Naive thymus-derived CD4-positive, alpha-beta T cell (primary cell): ENCODE measurements at places on chromosomes 3 and 15. TPM values are rescaled to one million over a fixed set of nuclear protein-coding genes. Genes with fewer than 3 reads are reported as not detected.

The THAP10 gene
- total RNA-seq, result not detected in 2 replicates

The MEX3B gene
- 1.00 TPM for total RNA-seq

DNA sequence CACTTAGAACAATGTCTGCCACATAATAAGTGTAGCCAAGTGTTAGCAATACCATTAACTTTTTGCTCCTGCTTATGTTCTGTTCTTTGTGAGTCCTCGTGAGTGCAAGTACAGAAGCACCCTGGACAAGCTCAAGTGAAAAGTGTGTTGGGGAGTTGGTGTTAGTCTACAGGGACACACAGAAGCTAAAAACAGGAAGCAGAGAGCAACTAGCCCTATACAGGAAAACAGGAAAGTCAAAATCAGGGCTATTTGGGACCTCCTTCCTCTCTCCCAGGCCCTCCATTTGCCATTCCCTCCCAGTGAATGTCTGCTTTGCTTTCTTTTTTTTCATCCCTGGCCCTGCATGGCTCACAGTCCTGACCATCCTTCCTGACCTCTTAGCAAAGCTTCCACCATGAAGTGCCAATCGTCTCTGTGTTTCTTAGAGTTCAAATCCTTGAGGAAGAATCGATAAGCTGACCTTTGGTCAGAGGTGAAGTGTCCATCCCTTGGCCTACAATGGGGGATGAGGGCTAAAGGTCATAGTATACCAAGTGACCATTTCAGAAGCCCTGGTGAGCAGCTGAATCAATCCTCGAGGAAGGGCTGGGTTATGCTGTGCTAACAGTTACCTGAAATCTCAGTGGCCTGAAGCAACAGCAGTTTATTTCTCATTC is 328.2 kb downstream of the SHQ1 start:
- H3K36me3 ChIP-seq, result no peaks in the 10 kb centered on the region
- no peak overlapping the region for H3K4me3 ChIP-seq
- no peak for DNase-seq
- H3K27me3 ChIP-seq, result no peaks in the 10 kb centered on the region

DNA sequence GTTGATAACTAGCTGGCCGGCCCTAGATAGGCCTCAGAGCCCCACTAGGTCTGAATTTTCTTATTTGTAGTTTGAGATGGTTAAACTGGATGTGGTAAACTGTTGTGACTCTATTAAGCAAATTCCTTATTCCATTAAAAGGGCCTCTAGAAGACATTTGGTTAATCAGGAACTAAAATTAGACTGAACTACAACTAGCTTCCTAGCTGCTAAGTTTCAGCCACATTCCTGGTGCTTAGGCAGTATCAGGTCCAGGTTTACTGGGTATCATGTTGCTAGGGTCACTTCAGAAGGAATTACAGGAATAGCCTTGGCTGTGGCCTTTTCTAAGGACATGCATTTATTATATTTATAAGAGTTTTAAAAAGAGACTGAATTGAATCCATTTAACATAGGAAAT is 136.3 kb downstream of the PLD1 start:
- H3K27me3 ChIP-seq, result no peaks in the 10 kb centered on the region
- H3K36me3 ChIP-seq, result no peaks in the 10 kb centered on the region
- H3K4me3 ChIP-seq, result no peak overlapping the region
- no peaks in the 10 kb centered on the region for H3K4me1 ChIP-seq
- no peak overlapping the region for H3K27ac ChIP-seq

The SNRPA1 gene
- 212 TPM for total RNA-seq

GRCh38 chr3:54535619-54536018 is 392.2 kb downstream of the LRTM1 start:
- H3K4me1 ChIP-seq, result no peaks in the 10 kb centered on the region
- no peak overlapping the region for H3K27ac ChIP-seq
- DNase-seq, result no peak
- H3K36me3 ChIP-seq, result no peaks in the 10 kb centered on the region
- no peaks in the 10 kb centered on the region for H3K27me3 ChIP-seq
- no peak overlapping the region for H3K4me3 ChIP-seq

- H3K27ac ChIP-seq, result no peak overlapping the region
- H3K27me3 ChIP-seq, result no peaks in the 10 kb centered on the region
- no peaks in the 10 kb centered on the region for H3K4me1 ChIP-seq
- no peak overlapping the region for H3K4me3 ChIP-seq
- no peaks in the 10 kb centered on the region for H3K36me3 ChIP-seq
- no peak for DNase-seq
These were observed 308.4 kb upstream of the RARB start for GRCh38 chr3:25119682-25120081.

DNA sequence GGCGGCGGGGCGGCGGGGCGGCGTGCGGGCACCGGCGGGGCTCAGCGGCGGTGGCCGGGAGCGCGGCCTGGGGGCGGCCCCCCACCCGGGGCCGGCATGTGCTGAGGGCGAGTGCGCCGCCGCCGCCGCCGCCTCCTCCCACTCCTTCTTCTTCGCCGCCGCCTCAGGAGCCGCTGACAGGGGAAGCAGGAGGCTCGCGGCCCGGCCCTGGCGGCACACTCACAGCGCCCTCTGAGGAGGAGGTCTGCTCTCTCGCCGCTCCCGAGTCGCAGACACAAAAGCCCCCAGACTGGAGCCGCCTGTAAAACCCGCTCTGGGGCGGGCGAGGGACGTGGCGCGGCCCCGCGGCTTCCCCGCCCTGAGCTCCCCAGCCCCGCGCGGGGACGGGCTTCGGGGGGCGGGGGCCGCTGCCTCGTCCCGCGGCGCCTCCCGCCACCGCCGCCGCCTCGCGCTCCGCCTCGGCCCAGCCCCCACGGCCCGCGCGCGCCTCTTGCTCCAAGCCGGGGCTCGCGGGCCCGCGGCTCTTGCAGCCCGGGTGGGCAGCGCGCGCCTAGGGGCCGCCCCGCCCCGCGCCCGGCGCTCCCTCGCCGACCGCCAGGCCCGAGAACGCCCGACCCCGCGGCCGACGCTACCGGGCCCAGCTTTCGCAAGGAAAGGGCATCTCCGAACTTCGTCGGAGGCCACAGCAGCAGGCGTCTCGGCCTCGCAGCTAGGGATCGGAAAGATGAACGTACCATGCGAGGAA is at the start of gene PYGO1:
PYGO1 (minus strand) TSS at position 276 of the 745 bp plus-strand sequence. CDS start 462 bp downstream, outside the sequence.
- no peaks in the 10 kb centered on the region for H3K4me1 ChIP-seq
- H3K27me3 ChIP-seq, result peaks cover 4% of the 10 kb centered on the region
- H3K4me3 ChIP-seq, result peak within 1 kb of the TSS; percentile 35
- no peaks in the 10 kb centered on the region for H3K36me3 ChIP-seq

The GRM2 gene
- 3.3 TPM for total RNA-seq

The LEKR1 gene
- total RNA-seq, result 0.31 and 0.48 TPM in 2 replicates

- DNase-seq, result no peak
- no peaks in the 10 kb centered on the region for H3K27me3 ChIP-seq
- no peak overlapping the region for H3K4me3 ChIP-seq
- no peaks in the 10 kb centered on the region for H3K4me1 ChIP-seq
- no peaks in the 10 kb centered on the region for H3K36me3 ChIP-seq
These were observed 511.9 kb downstream of the PYDC2 start for GRCh38 chr3:191972714-191973398.

- no peaks in the 10 kb centered on the region for H3K4me1 ChIP-seq
- no peaks in the 10 kb centered on the region for H3K27me3 ChIP-seq
- DNase-seq, result no peak
- H3K4me3 ChIP-seq, result no peak overlapping the region
These were observed 250.1 kb downstream of the DIPK2A start for GRCh38 chr3:144221761-144222160.

GRCh38 chr3:58422756-58423325 is 10.8 kb downstream of the PDHB start:
- no peak overlapping the region for H3K27ac ChIP-seq
- DNase-seq, result no peak
- no peaks in the 10 kb centered on the region for H3K4me1 ChIP-seq

DNA sequence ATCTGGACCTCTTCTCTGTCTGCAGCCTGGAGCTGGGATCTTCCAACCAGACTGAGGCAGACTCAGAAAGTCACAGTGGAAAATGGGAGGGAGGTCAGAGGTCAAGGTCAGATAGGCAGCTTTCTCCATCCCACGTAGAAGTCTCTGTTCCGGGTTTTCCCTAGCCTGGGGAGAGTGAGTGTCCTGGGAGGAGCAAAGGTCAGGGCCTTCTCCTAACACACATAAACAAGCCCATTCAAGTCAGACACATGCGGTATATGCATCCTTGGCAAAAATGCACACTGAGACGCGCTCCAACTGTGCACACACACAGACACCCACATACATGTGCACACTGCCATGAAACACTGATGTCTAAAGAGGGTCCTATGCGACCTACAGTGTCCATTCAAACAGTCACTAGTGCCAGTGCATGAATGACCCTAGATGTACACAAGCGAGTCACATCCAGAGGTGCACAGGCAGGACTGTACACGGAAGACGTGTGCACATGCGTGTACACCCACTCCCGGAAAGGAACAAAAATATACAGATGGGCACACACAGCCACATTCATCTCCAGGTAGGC is 681 bp downstream of the TWF2 start:
- peaks cover 56% of the 10 kb centered on the region for H3K4me1 ChIP-seq
- peak overlapping the region; percentile 95 for H3K27ac ChIP-seq
- no peaks in the 10 kb centered on the region for H3K36me3 ChIP-seq
- H3K27me3 ChIP-seq, result no peaks in the 10 kb centered on the region
- DNase-seq, result no peak

The CILP gene
- total RNA-seq, result 0.45 TPM

- H3K4me1 ChIP-seq, result peaks cover 37% of the 10 kb centered on the region
- H3K36me3 ChIP-seq, result no peaks in the 10 kb centered on the region
These were observed 14.8 kb upstream of the SH3BP5 start for GRCh38 chr3:15347063-15347736.

DNA sequence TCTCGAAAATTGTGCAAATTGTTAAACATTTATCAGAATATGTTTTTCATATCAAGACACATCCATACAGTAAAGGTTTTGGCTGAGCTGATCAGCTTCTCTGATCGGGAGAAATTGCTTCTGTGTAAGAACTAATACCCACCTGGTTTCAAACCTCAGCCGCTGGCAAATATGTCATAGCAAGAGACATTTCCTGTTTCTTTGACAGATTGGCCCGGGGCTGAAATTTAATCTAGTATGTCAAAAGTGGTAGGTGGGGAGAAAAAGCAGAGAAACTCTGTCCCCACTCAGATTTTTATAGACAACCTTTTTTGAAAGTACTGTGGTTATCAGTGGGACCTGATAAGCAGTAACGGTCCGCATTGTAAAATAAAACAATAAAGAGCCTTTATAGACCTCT is 88.8 kb upstream of the SLC24A5 start:
- no peaks in the 10 kb centered on the region for H3K36me3 ChIP-seq
- H3K27me3 ChIP-seq, result no peaks in the 10 kb centered on the region
- no peak overlapping the region for H3K4me3 ChIP-seq
- no peaks in the 10 kb centered on the region for H3K4me1 ChIP-seq

DNA sequence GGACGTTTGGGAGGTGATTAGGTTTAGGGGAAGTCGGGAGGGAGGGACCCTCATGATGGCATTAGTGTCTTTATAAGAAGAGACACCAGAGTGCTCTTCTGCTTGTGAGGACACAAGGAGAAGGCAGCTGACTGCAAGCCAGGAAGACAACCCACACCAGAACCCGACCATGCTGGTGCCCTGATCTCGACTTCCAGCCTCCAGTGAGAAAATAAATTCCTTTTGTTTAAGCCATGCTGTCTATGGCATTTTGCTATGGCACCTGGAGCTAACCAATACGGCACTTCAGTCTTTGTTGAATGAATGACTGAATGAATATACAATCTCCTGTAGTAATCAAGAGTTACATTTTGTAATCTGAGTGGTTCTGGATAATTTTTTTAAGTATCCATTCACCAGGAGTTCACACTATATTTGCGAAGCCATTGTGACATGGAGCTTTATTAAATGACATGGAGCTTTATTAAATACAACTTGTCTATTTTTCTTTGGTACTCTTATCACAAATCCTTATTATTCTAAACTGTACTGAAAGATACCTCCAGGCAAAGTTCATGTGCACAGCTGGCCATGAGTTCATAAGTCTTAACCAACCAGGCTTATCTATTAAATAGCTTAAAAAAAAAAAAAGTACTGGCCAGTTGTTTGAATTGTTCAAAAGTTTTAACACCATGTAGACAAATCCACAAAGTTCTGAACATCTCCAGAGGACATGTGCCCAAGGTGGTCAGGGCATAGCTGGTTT is 24.8 kb upstream of the BHLHE40 start:
- no peak for DNase-seq
- H3K27me3 ChIP-seq, result no peaks in the 10 kb centered on the region
- no peak overlapping the region for H3K4me3 ChIP-seq
- H3K36me3 ChIP-seq, result no peaks in the 10 kb centered on the region
- no peaks in the 10 kb centered on the region for H3K4me1 ChIP-seq

The SYNPR gene
- total RNA-seq, result not detected

The GAP43 gene
- not detected in 2 replicates for total RNA-seq

DNA sequence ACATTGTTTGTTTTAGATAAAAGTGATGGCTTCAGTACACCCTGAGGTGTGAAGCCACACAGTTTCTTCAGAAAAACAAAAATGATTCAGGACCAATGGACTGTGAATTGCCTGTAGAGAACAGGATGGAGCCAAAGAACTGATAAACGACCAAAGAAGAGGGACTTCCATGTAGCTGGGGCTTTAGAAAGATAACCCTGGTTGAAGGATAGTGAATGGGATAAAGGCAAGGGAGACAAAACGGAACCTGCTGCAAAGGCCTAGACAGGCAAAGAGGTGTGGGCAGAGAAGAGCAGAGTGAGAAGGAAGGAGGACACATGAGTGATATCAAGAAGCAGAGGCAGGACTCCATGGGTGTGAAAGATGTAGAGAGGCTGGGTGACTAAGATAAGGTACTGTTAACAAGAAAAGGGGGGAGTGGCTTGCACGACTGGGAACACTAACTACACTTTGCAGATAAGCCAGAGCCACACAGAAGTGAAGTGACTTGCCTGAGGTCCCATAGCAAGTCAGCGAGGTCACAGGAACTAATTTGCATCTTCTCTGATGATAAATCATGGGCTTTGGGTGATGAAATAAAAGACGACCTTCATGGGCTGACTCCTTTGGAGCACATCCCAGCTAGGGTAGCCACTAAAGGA is 44.3 kb downstream of the RAB6B start:
- DNase-seq, result no peak
- H3K4me1 ChIP-seq, result no peaks in the 10 kb centered on the region
- H3K4me3 ChIP-seq, result no peak overlapping the region
- H3K27ac ChIP-seq, result no peak overlapping the region

DNA sequence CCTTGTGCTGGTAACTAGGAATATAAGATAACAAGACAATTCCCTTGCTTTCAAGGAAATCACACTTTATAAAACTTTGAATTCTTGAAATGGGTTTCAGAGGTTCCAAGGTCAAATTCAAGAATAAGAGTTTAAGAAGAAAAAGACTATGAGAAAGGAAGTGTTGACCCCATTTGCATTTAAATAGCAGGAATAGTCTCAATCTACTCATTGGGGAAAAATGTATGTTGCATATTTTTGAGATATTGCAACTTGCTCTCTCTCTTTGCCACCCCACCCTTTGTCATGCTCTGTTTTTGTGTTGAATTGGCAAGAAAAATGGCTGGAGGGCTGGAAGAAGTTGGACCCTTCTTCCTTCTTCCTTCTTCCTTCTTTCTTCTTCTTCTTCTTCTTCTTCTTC is 699.2 kb downstream of the TUSC7 start:
- no peak overlapping the region for H3K27ac ChIP-seq
- H3K4me3 ChIP-seq, result no peak overlapping the region
- H3K27me3 ChIP-seq, result no peaks in the 10 kb centered on the region

The RTP1 gene
- not detected for total RNA-seq
